ENCODE measurements at places on chromosomes 2 and 18.

- DNase-seq, result no peak
These were observed 10.8 kb upstream of the CRACDL start for GRCh38 chr2:98946855-98947254.

DNA sequence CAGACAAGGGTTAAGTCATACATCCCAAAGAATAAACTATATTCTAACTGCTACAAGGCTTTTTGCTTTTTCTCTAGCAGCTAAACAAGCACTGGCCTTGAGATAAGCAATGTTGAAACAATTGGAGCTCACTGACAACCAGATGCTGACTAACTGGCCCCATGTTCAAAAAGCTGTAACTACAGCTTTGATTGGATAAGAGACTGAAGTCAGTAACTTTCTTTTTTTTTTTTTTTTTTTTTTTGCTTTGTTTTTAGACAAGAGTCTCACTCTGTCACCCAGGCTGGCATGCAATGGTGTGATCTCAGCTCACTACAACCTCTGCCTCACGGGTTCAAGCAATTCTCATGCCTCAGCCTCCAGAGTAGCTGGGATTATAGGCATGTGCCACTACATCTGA is 45.4 kb upstream of the TMEM163 start:
- no peak for DNase-seq

GRCh38 chr2:221468317-221468716 is 103.8 kb downstream of the EPHA4 start:
- no peak for DNase-seq

GRCh38 chr18:4292696-4293095 is 162.4 kb downstream of the DLGAP1 start:
- no peak for DNase-seq

GRCh38 chr2:190674966-190675650 is 26.2 kb downstream of the NAB1 start:
- no peak for DNase-seq

DNA sequence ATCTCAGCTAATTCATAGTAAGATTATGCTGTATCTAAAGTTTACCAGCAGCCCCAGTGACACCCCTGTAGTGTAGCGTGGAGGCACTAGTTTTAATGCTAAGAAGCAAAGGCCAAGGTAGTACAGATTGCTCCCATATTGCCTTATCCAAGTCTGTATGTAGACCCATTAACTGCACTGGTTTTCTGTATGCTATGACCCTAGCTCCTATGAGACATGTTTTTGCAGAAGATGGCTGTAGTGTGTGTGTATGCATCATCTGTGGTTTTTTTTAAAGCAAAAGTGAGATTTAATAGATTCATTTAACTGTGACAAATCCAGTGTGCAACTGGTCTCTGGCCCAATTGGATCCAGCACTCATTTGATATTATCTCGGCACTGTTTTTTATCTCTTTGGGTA is 86.5 kb downstream of the HAUS1 start:
- DNase-seq, result no peak

GRCh38 chr2:175595139-175595538 is 406.9 kb downstream of the LNPK start:
- no peak for DNase-seq

DNA sequence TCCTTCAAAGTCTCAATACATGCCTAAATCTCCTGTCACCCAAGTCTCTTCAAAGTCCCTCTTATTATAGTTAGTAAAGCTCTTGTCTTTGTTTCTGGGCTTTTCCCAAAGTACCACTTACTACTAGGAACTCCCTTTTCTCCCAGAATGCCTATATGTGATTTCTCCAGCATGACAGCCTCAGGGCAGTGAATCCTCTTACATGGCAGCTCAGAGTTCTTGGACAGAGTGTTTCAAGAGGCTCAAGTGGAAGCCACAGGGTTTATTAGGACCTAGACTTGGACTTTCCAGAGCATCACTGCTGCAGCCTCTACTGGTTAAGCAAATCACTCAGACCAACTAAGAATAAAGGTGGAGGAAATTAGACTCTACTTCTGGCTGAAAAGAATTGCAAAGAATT is 98.9 kb downstream of the CSRNP3 start:
- no peak for DNase-seq

DNA sequence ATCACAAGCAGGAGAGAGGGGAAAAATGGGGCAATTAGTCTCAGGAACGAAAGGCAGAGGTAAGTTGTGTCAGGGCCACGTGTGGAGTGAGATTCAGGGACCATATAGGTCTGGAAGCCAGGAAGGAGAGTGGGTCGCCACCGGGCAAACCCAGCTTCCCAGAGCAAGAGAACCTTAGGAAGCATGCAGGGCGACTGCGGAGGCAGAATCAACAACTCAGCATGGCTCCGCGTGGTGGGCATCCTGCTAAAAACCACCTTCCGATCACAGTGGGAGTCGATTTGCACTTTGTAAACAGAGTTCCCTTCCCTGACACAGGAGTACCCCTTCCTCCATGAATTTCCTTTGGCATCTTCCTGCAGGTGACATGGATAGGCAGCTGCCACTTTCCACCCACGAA is 114.6 kb downstream of the TTC32 start:
- DNase-seq, result no peak

DNA sequence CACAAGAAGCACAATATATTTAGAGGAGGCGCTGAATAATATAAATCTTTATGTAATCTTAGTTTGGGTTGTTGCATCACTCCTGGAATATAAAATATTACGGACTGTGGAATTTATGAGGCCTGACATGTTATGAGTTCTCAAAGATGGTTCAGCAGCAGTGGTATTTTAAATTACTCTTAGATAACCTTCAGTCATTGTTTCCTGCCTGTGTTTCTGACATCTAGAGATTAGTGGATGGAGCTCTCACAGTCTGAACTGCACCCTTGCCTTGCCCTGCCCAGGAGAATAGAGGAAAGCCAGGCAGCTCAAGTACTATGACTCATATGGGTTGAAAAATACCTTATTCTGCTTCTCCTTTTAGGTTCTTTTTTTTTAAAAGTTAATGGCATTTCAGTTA is 70.0 kb downstream of the ACSL3 start:
- no peak for DNase-seq

DNA sequence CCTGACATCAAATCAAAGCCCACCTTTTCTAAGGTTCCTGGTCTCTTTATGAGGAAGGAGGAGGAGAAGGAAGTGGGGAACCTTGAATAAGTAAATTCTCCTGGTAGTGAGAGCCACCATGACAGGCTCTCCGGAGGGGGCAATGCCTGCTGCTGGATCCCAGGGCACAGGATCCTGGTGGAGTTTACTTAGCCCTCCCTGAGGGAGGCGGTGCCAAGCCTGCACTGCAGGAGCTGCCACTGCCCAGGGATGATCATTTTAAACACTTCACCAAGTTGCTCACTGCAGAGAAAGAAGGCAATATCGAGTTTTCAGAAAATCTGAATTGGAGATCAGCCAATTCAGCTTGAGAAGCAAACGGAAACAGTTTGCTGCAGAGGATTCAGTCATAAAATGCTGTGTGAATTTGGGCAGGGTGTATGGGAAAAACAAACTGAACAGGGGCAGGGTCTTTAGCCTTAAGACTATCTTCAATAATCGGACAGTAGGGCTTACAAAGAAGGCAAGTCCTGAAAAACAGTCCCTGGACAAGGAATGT is 200.7 kb downstream of the RAD51AP2 start:
- no peak for DNase-seq

DNA sequence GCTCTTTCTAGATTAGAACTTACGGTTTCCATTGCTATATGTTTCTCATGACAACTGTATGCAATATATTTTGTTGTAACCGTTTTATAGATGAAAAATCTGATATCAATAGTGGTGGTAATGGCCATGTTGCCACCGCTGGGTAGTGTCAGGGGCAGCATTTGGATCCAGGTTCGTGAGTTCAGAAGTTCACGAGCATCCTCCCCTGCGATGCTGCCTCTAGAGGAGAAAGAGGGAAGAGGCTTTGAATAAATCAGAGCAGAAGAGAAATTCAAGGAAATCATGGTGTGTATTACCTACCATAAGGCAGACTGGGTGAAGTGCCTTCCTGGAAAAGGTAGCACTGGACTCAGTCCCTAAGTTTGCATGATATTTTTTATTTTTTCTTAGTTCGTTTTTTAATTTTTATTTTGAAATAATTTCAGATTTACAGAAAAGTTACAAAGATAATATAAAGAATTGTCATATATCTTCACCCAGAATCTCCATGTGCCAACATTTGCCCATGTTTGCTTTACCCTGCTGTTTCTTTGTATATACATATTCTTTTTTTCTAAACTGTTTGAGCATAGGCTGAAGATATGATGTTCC is 3.3 kb upstream of the ZBTB7C start:
- DNase-seq, result peak; percentile 62

Data from AG20443 (cell line).